ENCODE measurements at places on chromosomes 7 and 10.

DNA sequence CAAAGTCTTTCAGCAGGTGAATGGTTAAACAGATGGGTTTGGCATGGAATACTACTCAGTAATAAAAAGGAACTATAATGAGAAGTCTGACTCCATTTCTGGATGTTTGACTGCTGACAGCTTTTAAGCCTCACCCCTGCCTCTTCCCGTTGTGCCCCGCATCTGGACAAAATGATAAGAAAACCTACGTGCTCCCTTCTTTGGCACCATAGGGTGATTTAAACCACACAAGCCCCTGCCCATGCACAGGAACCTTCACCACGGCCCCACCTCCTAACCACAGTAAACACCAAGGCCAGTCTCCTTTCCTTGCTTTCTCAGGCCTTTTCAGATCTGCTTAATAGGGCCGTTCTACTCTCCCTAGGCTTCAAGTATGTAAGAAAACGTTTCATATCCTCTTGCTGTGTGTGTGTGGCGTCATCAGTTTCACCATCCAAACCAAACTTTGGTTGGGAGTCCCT lies 47.1 kb upstream of the UBN2 start:
- DNase-seq = no peak

- no peak for DNase-seq
Observed at GRCh38 chr10:4136121-4136520, 351.1 kb upstream of the KLF6 start.

DNA sequence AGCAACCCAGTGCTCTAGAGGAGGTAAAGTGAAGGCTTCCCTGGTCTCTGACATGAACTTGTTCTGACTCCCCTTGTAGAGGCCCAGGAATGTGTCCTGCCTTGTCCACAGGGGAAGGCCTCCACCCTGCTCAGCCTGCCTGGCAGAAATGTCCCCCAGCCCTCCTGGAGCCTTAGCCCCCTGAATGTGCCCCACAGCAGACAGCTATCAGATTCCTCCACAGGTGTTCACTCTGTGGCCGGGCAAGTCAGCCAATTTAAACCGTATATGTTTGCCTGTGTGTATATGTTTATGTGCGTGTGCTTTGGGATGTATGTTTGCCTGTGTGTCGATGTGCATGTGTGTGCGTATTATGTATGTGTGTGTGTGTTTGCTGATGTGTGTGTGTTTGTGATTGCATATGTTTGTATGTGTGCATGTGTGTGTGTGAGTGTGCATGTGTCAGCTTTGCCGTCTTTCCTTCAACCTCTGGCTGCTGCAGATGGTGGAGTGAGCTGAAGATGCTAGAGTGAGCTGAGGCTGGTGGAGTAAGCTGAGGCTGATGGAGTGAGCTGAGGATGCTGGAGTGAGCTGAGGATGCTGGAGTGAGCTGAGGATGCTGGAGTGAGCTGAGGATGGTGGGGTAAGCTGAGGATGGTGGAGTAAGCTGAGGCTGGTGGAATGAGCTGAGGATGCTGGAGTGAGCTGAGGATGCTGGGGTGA lies 68.9 kb upstream of the ANTXRL start:
- DNase-seq = no peak

DNA sequence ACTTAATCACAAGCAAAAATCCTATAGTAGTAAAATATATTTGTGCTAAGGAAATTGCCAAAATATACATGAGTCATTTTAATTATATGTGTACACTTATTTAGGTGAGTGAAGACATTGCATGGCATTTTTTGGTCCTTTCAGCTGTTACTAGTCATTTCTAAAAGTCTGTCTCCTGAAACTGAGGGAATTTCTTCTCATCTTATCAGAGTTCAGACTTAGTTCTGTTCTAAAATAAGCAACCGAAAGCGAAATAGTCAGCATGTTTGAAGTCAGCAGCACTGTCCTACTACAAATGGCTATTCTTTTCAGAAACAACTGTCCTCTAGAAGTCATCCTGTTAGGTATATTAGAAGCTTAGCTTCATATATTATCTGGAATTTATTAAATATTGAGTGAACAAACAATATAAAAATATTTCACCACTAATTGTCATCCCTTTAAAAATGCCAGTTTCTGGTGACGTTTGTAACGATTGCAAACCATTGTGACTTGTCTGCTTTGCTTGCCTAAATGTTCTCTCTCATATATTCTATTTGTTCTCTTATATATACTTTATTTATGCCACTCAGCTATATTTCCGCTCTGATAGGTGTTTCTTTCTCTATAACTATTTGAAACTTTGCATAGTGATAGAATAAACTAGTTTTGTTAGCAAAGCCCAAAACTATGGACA lies 227.4 kb upstream of the KAT6B start:
- no peak for DNase-seq

GRCh38 chr10:30134171-30134945 lies 75.0 kb upstream of the JCAD start:
- DNase-seq = no peak

- DNase-seq = no peak
Observed at GRCh38 chr7:138579136-138579535, 119.1 kb downstream of the TRIM24 start.

GRCh38 chr7:152521420-152522337 lies 85.9 kb upstream of the KMT2C start:
- no peak for DNase-seq

- DNase-seq = no peak
Observed at GRCh38 chr10:132496360-132497062, 41.1 kb upstream of the INPP5A start.

GRCh38 chr10:91162495-91163268 lies 57.8 kb upstream of the PCGF5 start:
- DNase-seq = peak; percentile 81

DNA sequence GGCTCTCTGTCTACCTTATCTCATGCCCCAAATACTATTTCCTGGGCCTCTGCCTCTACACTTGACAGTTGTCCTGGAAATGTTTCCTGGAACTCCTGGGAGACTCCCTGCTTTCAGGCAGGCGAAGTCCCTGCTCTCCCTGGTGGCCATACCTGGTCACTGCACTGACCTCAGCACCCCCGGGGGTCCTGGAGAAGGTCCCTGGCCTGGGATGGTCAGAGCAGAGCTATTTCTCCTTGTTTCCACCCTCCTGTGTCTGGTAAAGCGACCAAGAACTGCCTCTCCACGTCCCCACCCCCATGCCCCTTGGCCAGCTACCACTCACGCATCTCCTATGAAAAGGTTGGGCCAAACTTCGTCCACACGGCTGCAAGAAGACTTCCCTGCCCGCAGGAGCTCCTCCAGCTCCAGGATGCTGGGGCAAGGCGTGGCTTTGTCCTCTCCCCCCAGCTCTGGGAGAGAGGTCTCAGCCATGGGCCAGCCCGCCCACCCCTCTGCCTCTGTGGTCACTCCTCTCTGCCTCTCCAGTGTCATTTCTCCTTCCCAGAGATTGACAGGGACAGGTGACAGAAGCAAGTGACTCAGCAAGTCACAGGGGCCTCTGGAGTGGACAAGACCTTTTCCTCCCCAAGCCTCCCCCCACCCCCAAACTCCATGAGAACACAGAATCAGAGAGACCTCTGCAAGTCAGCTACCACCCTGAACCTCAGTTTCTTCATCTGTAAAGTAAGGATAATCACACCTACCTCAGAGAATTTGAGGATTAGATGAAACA lies 2.6 kb upstream of the SAMD8 start:
- DNase-seq = peak; percentile 84

GRCh38 chr10:115417585-115418265 lies 324.6 kb downstream of the ATRNL1 start:
- peak; percentile 17 for DNase-seq
